Kidney glomerular epithelial cell (primary cell): ENCODE measurements at places on chromosomes 11 and 22.

- no peak for DNase-seq
Measured at GRCh38 chr11:8763070-8763685, 80.6 kb downstream of the RPL27A start.

DNA sequence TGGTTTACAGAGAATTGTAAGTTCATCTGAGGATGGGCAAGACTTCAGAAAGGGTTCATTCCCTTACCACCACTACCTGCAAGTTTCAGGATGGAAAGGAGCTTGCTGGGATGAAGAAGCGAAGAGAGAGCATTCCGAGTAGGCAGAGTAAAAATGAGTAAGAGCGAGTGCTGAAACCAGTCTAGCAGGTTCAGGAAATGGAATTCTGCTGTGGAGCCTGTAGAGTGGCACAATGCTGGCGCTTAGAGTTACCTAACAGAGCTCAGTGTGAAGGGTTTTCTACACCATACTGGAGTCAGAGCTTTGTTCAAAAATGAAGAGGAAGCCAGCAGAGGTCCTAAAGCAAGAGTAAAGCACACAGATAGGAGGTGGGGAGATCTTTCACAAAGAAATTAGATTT is 179.2 kb upstream of the ZC3H12C start:
- no peak for DNase-seq

- DNase-seq = no peak
Measured at GRCh38 chr11:15761235-15761634, 595.1 kb downstream of the SOX6 start.

GRCh38 chr22:38419858-38420160 is 35.2 kb downstream of the KCNJ4 start:
- DNase-seq = no peak

DNA sequence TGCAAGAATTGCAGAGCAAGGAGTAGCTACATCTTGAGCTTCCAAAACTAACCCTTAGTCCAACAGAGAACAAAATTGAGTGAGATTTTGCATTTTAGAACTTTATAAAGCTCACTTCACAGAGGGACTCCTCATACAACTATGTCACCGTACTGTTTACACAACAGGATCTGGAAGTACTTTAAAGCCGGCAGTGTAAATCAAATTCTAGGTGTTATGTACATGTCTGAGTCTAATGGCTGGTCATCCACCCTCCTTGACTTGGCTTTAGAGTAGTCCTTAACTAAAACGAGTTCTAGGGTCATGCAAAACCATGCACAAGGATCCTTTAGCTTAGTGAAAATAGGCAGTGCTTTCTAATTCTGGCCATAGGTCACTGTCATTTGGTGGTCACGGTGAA is 23.5 kb downstream of the IRAG1 start:
- DNase-seq = no peak

GRCh38 chr22:25350551-25350971 is 131.1 kb downstream of the CRYBB2 start:
- no peak for DNase-seq

DNA sequence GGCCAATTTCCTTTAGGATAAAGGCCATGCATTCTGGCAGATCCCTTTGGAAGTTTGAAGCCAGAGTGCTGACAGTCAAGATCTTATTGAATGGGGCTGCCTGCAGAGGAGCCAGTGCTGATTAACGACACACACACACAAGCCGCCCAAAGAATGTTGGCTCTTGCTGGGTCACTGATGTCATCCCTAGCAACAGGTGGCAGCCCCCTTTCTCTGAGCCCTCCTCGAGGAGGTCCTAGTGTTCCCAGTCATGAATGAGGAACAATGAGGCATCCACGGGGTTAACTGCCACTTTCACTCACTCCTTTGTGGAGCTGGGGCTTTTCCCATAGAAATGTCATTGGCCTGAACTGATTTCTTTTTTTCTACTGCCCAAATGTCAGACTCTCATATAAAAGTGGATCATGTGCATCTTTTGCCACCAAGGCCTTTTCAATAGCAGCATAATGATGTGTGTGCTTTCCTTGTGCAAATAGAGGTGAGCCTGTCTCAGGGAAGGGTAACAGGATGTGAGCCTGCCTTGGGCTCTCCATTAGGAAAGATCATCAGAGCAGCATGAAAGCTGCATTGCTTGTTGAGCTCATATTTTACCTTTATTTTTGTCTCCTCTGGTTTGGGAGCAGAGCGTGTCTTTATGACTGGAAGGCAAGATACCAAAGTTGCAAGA is 301.8 kb upstream of the MTNR1B start:
- DNase-seq = no peak

GRCh38 chr11:26204101-26204500 is 127.8 kb upstream of the ANO3 start:
- no peak for DNase-seq

DNA sequence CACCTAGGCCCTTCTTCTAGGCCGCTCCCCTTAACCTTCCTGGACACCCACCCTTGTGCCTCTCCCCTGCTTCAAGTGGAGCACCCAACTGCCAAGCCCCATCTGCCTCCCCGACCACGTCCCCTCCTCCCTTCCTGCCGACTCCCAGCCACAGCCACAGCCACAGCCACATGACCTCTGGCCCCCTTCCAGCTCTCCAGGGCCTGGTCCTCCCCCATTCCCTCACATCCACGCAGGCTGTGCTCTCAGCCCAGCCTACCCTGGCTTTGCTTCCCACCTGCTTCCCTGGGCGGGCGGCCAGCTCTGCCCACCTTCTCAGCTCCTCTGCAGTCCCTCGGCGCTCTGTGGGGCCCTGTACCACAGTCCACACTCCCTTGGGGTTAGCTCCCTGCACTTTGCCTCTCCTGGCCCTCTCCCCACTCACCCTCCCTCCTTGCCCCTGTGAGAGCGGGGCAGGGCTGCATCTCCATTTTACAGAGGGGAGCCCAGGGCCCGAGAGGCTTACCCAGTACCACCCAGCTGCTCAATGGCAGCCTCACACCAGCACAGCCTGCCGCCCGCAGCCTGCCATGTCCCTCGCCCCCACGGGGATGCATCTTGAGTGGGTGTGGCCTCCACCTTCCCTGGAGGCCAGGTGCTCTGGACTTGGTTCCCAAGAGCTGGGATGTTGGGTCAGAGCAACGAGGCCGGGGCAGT is 20.3 kb downstream of the PARVG start:
- no peak for DNase-seq

DNA sequence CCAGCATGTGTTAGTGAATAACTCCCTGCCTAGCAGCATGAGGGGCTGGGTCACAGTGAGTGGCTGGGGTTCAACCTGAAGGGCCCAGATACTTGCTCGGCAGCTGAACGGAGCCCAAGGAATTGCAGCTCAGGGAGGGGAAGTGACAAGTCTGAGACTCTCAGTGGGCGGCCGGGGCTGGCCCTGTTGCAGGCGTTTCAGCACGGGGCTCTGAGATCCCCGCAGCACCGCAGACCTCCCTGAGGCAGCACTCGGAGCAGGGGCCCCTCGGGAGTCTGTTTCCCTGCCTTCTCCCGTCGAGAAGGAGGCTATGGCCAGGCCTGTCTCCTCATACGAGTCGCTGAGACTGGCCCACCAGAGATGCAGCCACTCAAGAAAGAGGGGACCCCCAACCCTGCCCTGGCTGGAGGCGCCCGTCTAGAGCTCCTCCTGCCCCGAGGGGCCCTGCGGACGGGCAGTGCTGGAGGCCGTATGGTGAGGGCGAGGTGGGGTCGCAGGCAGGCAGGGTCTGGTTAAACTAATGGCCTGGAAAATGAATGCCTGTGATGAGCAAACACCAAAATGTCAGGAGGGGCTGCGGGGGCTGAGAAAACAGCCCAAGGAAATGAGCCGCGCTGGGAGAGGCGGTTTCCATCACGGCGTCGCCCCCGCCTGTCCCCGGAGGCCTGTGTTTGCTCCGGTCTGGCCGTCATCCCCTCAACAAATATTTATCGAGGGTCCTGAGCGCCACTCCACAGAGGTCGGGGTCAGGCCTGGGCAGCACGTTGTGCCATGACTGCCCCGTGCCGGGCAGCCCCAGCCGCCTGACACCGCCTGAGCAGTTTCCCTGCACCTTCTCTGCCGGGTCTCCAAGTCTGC is 9.3 kb downstream of the TSSC4 start:
- no peak for DNase-seq

- peak; percentile 0 for DNase-seq
Measured at GRCh38 chr11:17979770-17980371, 33.0 kb downstream of the SERGEF start.

DNA sequence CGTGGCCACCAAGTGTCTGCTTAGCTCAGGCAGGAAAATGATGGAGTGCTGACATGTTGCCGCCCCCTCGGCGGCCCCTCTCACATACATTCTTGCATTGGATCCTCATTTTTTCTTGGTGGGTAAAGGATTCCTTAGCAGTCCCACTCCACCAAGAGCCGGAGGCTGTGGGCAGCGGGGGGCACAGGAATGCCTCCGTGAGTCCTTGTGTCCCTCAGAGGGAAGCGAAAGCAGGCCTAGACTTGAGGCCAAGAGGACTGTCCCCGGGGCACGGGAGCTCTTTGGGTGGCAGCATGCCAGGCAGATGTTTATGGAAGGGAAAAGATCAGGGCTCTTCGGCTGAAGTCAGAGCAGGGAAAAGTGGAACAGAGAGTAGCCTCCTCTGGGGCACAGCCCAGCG is 21.6 kb downstream of the LRFN4 start:
- no peak for DNase-seq

DNA sequence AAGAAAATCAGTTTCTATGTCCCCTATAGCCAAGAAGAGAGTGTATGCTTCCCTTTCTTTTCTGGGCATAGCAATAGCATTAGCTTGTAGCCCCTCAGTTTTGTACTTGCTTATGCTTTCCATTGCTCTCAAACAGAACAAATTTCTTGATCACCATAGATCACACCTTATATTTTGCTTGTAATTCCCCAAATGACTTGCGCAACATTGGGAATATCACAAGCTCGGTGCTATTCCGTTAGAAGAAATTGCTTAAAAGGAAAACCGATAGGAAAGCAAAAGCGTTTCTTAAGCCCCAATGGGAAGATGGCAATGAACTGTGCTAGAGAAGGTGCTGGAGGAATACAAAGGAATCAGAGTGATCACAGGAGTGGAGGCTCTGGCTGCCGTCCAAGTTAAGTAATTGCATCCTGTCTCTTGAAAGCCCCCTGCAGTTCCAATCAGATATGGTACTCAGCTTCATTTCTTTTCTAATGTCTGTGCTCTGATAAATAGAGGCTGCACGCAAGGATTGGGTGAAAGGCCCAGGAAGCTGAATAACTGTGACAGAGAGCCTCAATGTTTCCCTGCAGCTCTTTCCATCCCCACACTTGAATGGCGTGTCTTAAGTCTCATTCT is 182.1 kb upstream of the KIRREL3 start:
- DNase-seq = no peak

DNA sequence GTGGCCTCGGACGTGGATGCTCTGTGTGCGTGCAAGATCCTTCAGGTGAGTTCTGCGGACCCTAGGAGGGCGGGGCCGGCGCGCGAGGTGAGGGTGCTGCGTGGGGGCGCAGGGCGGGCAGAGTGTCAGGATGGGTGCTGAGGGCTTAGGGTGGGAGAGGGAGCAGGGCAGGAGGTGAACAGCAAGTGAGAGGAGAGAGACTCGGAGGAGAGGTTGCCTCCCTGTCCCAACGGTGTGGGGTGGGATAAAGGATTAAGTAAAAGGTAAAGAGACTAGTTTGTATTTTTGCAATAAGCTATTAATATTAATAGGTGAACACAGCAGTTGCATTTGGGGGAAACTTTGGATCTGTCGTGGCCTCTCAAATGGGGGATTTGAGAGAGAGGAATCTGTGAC is 451 bp downstream of the CDC45 start:
- no peak for DNase-seq

DNA sequence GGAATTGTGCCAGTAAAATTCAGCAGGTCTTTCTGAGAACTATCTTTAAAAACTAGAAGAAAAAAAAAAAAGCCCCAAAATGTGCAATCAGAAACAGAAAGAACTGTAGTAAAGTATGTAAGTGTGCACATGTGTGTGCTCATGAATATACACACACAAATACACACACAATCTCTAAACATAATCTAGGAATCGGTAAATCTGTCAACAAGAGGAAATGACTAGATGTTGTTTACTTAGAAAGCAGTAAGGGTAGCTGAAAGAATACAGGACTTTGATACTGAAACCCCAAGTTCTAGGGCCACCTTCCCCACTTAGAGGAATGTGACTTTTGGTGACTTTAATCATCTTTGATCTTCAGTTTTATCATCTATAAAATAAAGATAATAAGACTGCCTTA is 13.2 kb downstream of the UEVLD start:
- no peak for DNase-seq

DNA sequence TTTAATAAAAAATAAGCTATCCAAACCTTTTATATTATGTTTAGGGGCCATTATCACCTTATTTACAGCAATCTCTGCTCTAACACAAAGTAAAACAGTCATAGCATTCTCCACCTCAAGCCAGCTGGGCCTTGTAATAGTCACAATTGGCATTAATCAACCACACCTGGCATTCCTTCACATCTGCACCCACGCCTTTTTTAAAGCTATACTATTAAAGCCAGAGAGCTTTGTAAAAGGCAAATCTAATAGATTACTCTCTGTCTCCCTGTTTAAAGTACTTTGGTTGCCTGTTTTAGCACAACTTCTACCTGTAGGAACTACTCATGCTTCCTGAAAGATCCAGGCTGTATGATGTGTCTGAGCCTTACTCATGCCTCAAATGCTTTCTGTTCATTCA is 113.1 kb downstream of the CSNK2A3 start:
- no peak for DNase-seq

DNA sequence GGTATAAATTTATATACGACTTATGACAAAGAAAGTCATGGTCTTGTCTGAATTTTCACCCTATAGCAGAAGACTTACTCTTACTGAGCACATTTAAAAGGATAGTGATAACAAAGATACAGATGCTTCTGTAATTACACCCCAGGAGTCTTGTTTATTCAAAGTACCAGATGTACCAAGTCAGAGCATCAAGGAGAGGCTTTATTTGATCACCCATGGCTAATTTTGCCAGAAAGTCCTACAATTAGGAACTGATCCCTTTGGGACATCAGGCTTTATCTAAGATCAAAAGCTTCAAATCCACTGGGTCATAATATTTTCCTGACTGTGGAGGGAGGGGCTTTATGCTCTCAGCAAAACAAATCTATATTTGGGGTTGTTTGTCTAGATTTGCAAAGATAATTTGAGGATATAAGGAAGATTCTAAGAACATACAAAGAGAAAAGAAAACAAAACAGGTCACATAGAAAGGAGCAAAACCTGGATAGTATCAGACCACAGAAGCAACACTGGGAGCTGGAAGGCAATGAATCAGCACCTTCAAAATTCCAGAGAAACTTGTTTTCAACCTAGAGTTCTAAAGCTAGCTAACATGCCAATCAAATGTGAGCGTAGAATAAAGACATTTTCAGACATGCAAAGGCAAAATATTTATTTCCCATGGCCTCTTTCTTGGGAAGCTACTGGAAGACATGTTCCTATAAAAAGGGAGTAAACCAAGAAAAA is 124.8 kb upstream of the CSNK2A3 start:
- DNase-seq = no peak

- no peak for DNase-seq
Measured at GRCh38 chr11:72741429-72741833, 10.8 kb downstream of the ARAP1 start.

GRCh38 chr11:44018829-44019228 is 29.0 kb upstream of the ACCSL start:
- DNase-seq = no peak
